ENCODE measurements at places on chromosomes 5 and 9. TPM values are rescaled to one million over a fixed set of nuclear protein-coding genes. Genes with fewer than 3 reads are reported as not detected.

- DNase-seq = no peak
Measured at GRCh38 chr5:133885566-133885965, 82.9 kb downstream of the C5orf15 start.

DNA sequence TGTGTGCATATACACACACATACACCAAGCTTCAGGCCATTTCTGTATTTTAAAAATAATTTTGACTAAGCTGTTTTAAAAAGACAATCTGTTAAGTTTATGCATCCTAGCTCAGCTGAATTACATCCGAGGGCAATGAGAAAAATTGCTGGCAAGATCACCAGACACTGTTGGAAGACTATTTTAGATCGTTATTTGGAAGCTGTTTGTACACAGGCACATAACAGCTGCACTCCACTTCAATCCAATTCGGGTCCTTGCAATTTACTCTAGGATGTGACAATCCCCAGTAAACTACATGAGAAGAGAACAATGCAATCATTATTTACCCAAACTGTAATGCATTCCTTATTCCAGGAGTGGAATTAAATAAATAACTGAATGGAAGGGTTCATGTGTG, 79.3 kb upstream of the RASA1 start:
- no peak for DNase-seq

Gene TNC
- total RNA-seq = 54.5 TPM

GRCh38 chr9:120690372-120690771, 23.9 kb downstream of the MEGF9 start:
- no peak for DNase-seq

Gene LCNL1
- total RNA-seq = 6.4 TPM

Gene GZMA
- 3.1 TPM for total RNA-seq

- no peak for DNase-seq
Measured at GRCh38 chr5:177325868-177326381, 14.2 kb upstream of the MXD3 start.

Gene C9orf153
- 0.41 TPM for total RNA-seq

GRCh38 chr9:87871425-87872078, 11.1 kb upstream of the SPATA31E1 start:
- no peak for DNase-seq

Gene ANXA2R
- 1.9 TPM for total RNA-seq

GRCh38 chr5:58927181-58927580, 344.3 kb downstream of the RAB3C start:
- no peak for DNase-seq

DNA sequence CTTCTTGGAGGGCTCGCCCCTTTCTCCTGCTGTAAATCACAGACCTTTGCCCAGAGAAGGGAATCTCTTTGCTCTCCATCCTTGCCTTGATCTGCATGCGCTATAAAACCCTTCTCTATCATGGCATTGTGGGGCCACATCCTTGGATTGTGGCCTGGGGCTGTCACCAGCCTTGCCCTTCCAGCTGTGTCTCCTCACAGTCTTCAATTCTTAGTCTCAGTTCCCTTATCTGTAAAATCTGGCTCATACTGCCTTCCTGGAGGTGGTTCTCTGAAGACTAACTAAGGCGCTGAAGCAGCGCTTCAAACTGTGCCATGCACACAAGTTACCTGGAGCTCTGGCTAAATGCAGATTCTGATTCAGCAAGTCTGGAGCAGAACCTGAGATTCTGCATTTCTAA, 53.4 kb upstream of the RARS1 start:
- DNase-seq = no peak

DNA sequence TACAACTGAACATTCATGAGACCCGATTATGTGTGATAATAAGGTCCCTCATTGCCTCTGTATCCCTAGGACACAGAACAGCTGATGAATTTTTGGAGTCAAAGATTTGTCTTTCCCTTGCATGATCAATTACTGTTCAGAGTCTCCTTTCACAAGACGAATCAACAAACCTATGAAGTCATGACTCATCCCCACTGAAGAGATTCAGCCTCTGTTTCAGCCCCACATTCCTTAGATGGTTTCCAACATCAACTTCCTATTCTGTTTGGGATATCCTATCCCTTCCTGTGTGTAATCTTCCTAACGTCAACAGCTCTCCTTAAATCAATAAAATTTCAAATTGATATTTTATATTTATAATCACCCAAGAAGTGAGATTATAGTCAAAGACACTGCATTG, 199.0 kb downstream of the DNAH5 start:
- DNase-seq = no peak

Gene PKD2L2
- total RNA-seq = 0.24 TPM
